ENCODE measurements at places on chromosomes 5 and 9.
A peak's percentile ranks its signal among the peaks of the same experiment; 100 is the strongest.

DNA sequence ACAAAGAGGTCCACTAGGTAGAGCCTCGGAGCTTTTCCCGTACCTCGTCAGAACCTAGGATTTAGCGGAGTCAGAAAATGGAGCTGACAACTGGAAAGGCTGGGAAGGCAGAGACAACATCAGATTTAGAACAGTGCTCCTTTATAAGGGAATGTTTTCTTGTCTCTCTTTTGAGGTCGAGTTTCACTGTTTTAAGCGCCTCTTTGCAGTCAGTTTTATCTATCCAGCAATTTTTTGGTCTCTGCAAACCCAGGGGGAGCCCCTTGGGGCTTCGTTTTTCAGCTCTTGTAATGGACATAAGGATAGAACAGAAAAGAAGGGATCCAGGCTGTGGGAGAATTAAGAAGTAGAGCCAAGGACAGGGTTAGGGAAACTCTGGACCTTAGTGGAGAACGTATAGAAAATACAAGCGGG is 80.5 kb downstream of the FNBP1 start:
- DNase-seq = no peak

- DNase-seq = peak; percentile 95
Observed at GRCh38 chr9:117772960-117773359, 68.8 kb downstream of the TLR4 start.

GRCh38 chr5:61603211-61603908 is 271.3 kb downstream of the ZSWIM6 start:
- DNase-seq = no peak

DNA sequence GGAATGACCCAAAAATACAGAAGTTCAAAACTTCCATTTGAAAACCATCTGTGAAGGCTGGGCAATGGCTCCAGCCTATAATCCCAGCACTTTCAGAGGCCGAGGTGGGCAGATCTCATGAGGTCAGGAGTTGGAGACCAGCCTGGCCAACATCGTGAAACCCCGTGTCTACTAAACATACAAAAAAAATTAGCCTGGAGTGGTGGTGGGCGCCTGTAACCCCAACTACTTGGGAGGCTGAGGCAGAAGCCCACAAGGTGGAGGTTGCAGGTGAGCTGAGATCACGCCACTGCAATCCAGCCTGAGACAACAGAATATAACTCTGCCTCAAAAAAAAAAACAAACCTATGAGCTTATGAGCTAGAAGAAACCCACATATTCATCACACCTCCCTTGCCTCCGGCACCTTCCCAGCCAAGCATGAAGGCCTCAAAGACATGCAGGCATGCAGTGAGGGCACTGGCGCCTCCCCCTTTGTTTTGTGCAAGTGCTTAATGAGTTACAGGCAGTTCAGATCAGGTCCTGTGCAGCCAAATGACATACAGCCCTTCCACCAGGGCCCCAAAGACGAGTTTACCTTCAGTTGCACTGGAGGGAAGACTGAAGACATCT is 9.9 kb downstream of the HNRNPH1 start:
- no peak for DNase-seq

GRCh38 chr9:4879115-4879558 is 86.4 kb downstream of the RCL1 start:
- no peak for DNase-seq

- peak; percentile 58 for DNase-seq
Observed at GRCh38 chr9:113484258-113484730, 20.8 kb downstream of the RGS3 start.

DNA sequence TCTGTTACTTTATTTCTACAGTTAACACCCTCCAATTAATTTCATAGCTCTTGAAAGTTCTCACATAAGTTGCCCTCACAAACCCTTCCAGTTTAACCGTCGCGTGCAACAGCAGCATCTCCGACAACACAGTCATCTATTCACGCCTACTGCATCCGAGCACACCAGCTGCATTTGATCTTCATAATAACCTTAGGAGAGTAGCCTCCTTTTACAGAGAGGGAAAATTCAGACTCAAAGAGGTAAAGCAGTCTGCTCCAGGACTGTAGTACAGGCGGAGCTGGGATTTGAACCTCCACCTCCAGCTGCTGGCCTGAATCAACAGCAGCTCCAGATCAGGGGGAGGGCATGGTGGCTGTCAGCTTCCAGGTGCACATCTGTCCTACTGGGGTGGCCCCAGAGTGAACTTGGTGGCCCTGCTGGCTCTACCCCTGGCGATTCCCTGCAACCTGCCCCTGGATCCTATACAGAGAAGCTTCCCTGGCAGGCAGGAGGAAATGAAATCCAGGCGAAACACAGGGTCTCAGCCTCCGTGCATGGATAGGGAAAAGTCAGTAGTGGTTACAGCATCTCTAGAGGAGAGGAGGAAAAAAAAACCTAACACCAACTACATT is 71.6 kb upstream of the UNC5A start:
- peak; percentile 49 for DNase-seq

GRCh38 chr9:111812337-111812736 is 17.6 kb upstream of the SHOC1 start:
- no peak for DNase-seq

GRCh38 chr5:6081727-6082210 is 296.6 kb downstream of the MED10 start:
- peak; percentile 17 for DNase-seq

DNA sequence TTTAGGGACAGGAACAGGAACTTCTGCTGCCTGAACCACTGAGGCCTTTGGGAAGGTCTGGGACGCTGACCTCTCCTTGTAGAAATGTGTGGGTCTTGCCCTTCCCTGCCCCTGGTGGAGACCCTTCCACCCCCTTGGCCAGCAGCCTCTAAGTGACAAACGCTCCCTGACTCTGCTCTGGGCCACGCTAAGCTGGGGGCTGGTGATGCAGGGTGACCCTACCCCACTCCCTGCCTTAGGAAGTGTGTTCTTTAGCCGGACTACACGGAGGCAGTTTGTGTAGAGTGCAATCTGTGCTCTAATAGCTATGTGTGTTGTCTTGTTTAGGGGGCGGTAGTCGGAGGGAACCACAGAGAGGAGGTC is 123.0 kb downstream of the COL23A1 start:
- DNase-seq = no peak

GRCh38 chr9:71897577-71897976 is 13.4 kb downstream of the ABHD17B start:
- no peak for DNase-seq

DNA sequence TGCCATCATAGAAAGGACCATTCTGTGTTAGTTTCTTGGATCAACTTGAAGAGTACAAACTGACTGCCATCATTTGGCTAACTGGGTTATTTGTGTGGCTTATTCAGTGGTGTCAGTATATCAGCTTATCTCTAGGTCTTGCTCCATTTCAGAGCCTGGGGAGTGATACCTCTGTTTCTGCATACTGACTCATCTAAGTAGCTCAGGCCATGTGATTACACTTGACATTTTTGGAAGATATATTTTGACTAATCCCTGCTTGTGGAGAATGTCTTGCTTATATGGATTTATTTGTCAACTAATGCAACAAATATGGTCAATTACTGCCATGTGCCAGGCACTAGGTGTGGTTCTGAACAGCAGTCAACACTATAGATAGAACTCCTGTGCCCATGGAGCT is 311.7 kb downstream of the YTHDC2 start:
- DNase-seq = no peak

DNA sequence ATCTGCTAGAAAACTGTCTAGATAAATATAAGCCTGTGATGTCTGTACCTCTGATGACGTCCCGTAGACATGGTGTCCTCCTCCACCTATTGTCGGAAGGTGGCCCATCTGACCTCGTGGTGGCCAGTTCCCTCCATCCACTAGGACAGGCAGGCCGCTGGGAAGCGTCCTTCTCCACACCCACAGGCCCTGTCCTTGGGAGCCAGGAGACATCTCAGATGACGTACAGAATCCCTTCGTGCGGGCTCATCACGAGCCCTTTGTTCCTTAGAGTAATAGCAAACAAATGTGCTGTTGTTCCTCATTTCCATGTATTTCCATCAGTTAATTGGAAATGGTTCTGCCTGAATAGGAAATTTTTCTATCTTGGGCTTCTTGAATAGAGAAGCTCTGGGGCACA is 38.3 kb upstream of the TENT4A start:
- DNase-seq = no peak

DNA sequence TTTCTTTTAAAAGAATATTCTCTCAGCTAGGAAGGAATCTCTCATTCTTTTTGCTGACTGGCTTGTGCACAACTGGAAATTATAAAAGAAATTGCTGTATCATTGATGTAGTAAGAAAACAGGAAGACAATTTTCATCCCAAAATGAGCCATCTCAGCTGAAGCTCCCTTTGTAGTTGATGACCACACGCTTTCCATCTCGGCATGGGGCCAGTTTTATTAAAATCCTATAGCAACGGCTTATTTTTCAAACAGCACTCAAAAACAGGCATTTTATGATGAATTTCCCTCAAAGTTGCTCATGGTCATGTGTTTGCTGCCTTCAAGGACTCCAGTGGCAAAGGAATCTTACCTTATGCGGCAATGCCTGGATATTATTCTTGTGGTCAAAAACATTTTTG is 62.4 kb upstream of the GLIS3 start:
- DNase-seq = no peak

DNA sequence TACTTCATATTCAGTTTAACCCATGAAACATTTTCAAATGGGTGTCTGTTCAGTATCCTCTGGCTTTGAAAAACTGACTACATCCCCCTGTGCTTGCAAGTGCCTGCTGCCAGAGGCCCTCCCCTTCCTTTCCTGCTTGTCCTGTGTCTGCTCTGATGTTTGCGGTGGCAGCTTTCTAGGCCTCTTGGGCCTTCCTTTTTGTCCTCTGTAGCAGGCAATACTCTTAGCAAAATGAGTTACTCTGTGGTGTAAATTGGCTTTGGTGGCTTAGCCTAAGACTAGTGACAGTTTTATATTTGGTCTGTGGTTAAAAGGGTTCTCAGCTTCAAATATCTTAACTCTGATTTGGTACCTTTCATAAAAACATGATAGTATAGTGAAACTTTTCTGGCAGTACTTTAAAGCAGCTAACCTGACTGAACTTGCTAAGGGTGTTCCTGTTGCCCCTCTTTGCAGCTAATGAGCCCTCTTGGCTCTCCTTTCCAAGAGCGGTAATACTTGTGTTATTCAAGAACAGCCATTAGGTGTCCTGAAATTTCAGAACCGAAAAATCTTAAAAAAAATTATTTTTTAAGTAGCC is 76.6 kb downstream of the GOLM1 start:
- no peak for DNase-seq

DNA sequence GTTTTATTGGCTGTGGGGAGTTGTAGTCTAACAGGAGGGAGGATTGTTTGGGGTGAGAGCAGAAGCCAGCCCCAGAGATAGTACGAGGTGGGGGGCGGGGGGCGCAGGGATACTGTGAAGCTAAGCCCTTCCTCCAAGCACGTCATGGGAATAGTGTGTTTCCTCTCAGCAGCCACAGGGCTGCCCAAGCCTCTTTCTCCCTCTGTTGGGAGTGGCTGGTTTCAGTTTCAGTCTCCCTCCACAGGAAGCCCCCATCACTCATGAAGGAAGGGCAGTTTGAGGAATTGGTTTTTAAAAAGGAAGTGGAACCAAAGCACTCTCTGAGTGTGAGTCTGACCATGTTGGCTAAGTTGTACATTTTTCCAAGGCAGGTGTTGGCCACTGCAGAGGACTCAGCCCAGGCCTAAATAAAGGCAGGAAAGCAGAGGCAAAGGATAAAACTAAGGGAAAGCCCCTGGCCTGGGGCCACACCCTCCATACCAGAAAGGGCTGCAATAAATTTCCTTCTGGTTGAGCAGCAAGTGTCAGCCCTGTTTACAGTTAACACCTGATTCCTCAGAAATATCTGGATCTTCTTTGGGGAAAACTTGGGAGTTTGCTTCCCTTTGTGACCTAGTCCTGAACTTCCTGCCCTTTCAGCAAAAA is 3.2 kb downstream of the RAB24 start:
- peak; percentile 71 for DNase-seq

DNA sequence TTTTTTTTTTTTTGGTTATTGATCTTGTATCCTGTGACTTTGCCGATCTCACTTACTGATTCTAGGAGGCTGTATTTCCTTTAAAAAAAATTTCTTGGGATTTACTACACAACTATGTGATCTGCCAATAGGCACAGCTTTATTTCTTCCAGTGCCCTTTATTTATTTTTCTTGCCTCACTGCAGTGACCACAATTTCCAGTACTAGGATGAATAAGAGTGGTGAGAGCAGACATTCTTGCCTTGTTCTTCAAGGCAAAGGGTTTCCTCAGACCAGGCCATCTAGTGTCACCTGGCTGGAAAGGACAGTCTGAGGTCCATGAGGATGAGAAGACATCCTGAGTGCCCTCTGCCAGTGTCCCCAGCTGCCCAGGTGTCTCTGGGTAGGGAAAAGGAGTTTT is 265.4 kb downstream of the SPOCK1 start:
- no peak for DNase-seq

DNA sequence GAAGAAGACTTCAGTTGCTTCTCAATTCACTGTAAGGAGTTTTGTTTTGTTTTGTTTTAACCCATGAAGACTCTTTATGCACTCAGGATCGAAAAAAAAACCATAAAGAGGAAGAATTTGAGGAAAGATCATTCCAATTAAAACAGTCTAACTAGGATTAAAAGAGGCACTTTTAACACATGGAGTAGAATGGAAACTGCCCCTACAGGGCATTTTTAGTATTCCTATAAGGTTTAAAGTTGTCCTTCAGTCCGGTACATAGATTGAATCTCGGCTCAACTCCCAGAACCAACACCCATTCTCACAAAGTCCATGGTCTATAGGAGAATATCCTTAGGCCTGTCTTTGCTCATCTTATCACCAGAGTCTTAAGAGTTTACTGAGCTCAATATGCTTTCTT is 469.6 kb downstream of the DTWD2 start:
- no peak for DNase-seq

- DNase-seq = no peak
Observed at GRCh38 chr5:115097236-115097635, 72.5 kb downstream of the TRIM36 start.

DNA sequence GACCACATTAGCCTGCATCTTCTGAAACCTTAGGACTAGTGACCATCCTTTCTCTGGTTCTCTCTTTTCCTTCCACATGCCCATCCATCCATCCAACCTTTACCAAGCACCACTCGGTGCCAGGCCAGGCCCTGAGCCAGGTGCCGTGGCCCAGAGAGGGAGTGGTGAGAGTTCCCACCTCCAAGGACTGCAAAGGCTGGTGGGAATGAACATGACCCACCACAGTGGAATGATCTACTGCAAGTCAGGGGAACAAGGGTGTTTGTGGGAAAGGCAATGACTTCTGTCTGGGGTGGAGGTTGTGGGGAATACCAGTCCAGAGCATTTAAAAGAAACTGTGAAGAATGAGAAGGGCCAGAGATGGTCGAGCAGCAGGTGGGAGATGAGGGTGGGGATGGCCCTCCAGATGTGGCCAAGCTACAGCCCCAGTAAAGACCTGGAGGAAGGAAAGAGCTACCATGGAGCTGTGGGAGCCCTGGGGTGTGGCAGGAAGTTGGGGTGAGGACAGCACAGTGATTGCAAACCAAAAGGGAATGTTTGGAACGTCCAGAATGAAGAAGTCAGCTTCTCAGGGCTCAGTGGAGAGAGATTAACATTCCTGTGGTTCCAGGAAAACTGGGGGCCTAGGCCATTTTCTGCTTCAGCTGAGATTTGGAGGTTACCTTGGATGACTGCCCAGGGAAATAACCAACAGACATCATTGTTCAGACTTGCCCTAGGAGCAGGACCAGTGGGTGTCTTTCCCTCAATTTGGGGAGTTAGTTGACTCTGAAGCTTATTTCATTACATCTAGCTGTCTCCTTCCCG is 30.7 kb upstream of the CORO2A start:
- DNase-seq = peak; percentile 68
